Posterior vena cava (tissue), 2 donors: ENCODE measurements at places on chromosomes 6 and 20.

- DNase-seq: no peak
Measured at GRCh38 chr20:52895235-52895634, 76.9 kb upstream of the TSHZ2 start.

GRCh38 chr20:36854348-36855240 is 21.3 kb upstream of the TLDC2 start:
- no peak for DNase-seq

GRCh38 chr6:75402296-75402695 is 91.3 kb downstream of the FILIP1 start:
- DNase-seq: no peak

DNA sequence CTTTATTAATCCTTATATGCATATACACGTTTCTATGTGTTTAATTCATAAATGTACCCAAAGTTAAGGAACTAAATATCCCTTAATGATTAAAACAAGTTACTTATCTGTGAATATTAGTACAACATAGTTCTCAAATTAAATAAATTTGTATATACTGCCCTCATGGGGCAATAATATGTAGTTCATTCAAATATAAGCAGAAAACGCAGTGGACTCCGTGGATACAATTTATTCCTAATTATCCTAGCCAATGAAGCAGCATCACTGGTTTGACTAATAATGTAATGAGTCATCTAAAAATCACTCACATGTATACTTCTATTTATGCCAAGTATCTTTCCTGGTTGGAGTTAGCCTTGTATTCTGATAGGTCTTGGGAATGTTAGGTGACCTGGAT is 111.6 kb downstream of the TBC1D32 start:
- DNase-seq: no peak

GRCh38 chr20:21125072-21125848 is 622 bp upstream of the KIZ start:
- no peak for DNase-seq
